ENCODE measurements at places on chromosomes 7 and 10.
A peak's percentile ranks its signal among the peaks of the same experiment; 100 is the strongest.

- H3K27ac ChIP-seq: no peak overlapping the region
- H3K36me3 ChIP-seq: no peaks in the 10 kb centered on the region
- H3K4me1 ChIP-seq: peaks cover 78% of the 10 kb centered on the region
- H3K27me3 ChIP-seq: no peaks in the 10 kb centered on the region
Measured at GRCh38 chr7:99112097-99112496, 31.8 kb downstream of the SMURF1 start.

DNA sequence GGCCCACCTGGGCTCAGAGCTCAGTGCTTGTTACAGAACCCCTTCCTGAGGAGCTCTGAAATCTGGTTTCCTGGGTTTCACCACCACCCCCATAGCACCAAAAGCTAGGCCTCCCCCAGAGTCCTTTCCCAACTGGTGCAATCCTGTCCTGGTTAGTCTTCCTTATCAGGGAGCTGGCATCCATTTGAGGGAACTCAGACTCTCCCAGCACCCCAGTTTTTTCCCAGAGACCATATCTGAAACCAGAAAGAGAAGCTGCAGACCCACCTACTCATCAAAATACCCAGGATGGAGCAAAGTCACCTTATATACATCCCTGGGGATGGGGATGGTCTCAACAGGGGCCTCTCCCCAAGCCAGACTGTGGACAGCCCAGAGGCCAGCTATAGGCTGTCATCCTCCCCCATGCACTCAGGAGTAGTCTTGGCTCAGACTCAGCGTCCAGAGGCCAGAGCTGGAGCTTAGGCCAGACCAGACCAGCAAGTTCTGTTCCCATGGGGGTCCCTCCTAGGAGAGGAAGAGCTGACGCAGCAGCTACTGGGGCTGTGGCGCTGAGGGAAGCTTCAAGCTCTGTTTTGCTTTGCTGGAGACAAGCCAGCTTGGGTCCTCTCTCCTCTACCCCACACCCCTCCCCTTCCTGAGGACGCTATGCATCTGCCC is 3.0 kb downstream of the TBATA start:
- no peaks in the 10 kb centered on the region for H3K36me3 ChIP-seq
- H3K27ac ChIP-seq: no peak overlapping the region
- H3K4me1 ChIP-seq: peaks cover 42% of the 10 kb centered on the region
- peak; percentile 54 for DNase-seq
- no peaks in the 10 kb centered on the region for H3K27me3 ChIP-seq

DNA sequence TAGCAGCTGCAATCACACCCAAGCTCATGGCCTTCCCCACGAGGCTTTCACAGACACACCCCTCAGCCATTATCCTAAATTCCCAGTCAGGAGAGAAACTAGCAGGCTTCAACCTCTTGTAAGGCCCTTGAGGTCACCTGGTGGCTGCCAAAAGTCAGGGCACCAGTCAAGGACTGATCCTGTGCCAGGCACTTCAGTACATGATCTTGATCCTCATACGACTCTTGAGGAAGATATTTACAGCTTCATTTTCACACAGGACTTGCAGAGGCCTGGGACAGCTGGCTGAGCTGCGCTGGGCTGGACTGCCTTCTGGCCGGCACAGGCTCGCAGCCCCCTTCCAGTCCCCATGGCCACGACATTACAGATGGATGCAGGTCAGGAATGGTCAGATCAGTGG is 8.8 kb downstream of the PDAP1 start:
- H3K27me3 ChIP-seq: no peaks in the 10 kb centered on the region
- peak overlapping the region; percentile 66 for H3K27ac ChIP-seq
- no peak for DNase-seq
- H3K36me3 ChIP-seq: peaks cover 22% of the 10 kb centered on the region
- peaks cover 30% of the 10 kb centered on the region for H3K4me1 ChIP-seq

GRCh38 chr7:33973231-33974015 is 68.1 kb downstream of the BMPER start:
- no peaks in the 10 kb centered on the region for H3K27me3 ChIP-seq
- no peaks in the 10 kb centered on the region for H3K4me1 ChIP-seq
- DNase-seq: no peak
- H3K4me3 ChIP-seq: no peak overlapping the region
- no peak overlapping the region for H3K27ac ChIP-seq

GRCh38 chr7:28853834-28854749 is 104.0 kb downstream of the TRIL start:
- H3K27ac ChIP-seq: no peak overlapping the region
- peaks cover 6% of the 10 kb centered on the region for H3K4me1 ChIP-seq
- peak overlapping the region; percentile 66 for H3K4me3 ChIP-seq

- H3K27ac ChIP-seq: no peak overlapping the region
- no peaks in the 10 kb centered on the region for H3K27me3 ChIP-seq
- H3K4me3 ChIP-seq: no peak overlapping the region
- DNase-seq: no peak
- H3K4me1 ChIP-seq: peaks cover 59% of the 10 kb centered on the region
Measured at GRCh38 chr7:134651991-134652390, 5.3 kb downstream of the BPGM start.

DNA sequence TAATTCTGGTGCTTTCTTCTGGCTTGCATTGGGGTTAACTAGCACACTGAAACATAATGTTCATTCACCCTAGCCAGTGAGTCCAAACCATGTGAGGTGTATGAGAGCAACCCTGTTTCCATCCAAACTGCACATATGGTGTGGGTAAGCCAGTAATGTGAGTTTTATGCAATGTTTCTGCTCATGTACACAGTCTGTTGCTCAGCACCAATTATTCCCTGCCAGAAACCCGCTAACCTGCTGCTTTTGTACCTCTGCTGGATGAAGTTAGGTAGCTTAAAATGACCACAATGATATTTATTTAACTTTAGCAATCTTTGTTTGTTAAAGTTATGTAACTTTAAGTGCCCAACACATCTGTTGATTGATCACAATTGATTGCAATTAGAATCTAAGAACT is 93.7 kb upstream of the RPA3 start:
- no peaks in the 10 kb centered on the region for H3K36me3 ChIP-seq
- H3K4me3 ChIP-seq: no peak overlapping the region
- no peak overlapping the region for H3K27ac ChIP-seq
- peaks cover 25% of the 10 kb centered on the region for H3K4me1 ChIP-seq

DNA sequence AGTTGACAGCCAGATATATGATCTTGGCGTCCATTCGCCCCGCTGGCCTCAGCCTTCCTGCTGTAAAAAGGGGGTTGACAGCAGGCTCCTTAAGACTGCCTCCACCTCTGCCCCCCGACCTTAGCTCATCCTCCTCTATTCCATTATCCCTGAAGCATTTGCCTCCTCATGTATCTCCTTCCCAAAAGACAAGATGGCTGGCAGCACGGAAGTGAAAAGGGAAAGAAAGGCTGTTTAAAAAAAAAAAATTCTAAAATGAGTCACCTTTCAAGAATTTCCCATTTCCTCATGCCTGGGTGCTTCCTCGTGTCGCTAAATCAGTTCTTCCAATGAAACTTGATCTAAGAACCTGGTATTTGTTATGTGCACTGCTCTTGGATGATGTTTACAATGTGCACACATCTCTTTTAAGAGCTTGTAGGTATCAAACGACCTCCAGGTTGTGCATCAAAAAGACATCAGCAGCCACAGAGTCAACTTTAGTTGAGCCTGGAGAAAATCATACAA is 1.7 kb downstream of the SCRN1 start:
- H3K36me3 ChIP-seq: no peaks in the 10 kb centered on the region
- peak overlapping the region; percentile 87 for H3K4me3 ChIP-seq
- H3K4me1 ChIP-seq: peaks cover 27% of the 10 kb centered on the region
- H3K27me3 ChIP-seq: peaks cover 28% of the 10 kb centered on the region

DNA sequence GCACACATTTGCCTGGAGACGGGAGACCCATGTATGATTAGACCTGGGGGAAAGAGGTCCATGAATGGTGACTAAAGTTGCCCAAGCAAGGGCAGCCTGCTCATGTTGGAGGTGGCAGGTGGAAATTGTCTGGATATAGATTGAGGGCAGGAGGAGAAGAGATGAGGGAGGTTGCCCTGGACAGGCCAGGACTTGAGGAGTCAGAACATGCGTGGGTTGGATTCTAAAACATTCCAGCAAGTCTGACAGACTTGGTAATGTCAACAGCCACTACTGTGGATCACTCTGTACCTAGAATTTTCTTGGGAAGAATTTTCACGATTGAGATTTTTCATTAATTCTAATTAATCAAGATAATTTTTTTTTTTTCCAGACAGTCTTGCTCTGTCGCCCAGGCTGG is 19.1 kb upstream of the SVOPL start:
- H3K4me1 ChIP-seq: peaks cover 8% of the 10 kb centered on the region
- DNase-seq: no peak
- peaks cover 16% of the 10 kb centered on the region for H3K27me3 ChIP-seq
- no peak overlapping the region for H3K4me3 ChIP-seq

DNA sequence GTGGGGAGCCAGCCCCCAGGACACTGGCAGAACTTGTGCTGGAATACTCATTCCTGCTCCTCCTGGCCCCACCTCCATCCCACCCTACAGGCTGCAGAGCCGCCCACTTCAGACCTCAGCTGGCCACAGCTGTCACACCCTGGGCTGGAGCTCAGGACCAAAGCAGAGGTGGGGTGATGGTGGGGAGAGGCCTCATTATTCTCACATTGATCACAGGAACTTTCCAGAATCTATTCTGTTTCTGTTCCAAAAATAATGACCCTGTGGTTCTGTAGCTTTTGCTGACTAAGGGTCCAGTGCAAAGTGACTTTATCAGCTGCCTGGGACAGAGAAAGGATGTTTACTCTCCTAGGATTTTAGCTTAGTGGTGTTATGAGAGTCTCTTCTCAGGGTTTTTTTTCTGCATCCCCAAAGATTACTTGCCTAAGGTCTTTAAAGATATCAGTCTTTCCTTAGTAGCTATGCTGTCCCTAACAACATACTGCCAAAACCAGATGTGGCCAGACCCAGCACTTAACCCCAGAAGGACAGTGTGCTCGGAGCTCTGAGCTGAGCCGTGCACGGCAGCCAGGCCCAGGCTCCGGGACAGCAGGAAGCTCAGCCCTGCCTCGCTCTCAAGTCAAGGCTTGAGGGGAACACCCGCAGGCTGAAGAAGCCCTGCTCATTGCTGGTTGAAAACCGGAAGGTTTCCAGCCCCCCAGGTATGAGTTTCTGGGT is 223.3 kb downstream of the MLLT10 start:
- DNase-seq: no peak
- no peak overlapping the region for H3K27ac ChIP-seq
- H3K4me3 ChIP-seq: no peak overlapping the region
- no peaks in the 10 kb centered on the region for H3K27me3 ChIP-seq
- H3K4me1 ChIP-seq: no peaks in the 10 kb centered on the region

- no peak overlapping the region for H3K27ac ChIP-seq
- DNase-seq: no peak
- H3K36me3 ChIP-seq: no peaks in the 10 kb centered on the region
- peaks cover 23% of the 10 kb centered on the region for H3K27me3 ChIP-seq
- H3K4me3 ChIP-seq: no peak overlapping the region
Measured at GRCh38 chr7:141451232-141451631, 100.0 kb upstream of the AGK start.

DNA sequence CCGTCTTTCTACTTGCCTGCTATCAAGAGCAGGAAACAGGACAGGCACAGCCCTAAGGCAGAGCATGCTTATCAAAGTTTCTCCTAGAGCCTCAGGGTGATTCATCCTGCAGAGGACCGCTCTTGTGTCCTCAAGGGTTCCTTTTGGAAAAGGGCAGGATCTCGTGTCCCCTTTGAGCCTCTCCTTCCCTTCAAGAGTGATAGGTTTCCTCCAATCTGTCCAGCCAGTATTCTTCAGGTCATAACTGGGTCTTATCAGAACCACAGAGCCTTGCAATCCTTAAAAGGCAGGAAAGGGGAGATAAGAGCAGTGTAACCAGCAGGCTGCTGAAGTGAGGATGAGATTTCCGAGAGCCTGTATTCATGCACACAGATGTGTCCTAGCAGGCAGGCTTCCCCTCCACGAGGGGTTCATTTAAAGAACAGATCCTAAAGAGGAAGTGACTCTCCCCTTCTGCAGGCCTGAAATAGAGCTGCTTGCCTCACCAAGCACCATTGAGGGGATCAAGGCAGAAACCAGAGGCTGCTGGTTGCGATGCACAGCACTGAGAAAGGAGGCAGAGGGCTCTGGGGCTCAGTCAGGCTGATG is 90.5 kb upstream of the SVIL start:
- no peaks in the 10 kb centered on the region for H3K36me3 ChIP-seq
- DNase-seq: no peak
- H3K27me3 ChIP-seq: no peaks in the 10 kb centered on the region
- no peak overlapping the region for H3K4me3 ChIP-seq
- H3K4me1 ChIP-seq: peaks cover 24% of the 10 kb centered on the region

DNA sequence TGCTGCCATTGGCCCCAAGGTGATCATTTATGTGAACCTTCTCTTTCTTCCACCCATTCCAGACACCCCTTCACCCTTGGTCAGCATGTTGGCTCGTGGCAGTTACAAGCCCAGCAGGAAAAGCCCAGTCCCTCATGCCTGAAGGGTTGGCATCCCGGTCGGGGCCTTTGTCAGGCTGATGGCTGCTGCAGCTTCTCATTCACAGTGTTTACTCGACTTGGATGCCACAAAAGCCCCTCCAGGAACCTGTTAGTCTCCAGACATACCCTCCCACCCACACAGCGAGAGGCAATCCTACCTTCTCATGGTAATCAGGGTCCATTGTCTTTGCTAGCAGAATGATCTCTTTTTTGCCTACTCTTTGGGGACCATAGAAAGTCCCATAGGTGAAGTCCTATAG is 200.8 kb upstream of the PFKP start:
- H3K27ac ChIP-seq: no peak overlapping the region
- no peak overlapping the region for H3K4me3 ChIP-seq
- no peaks in the 10 kb centered on the region for H3K36me3 ChIP-seq
- peaks cover 27% of the 10 kb centered on the region for H3K27me3 ChIP-seq
- DNase-seq: no peak
- H3K4me1 ChIP-seq: no peaks in the 10 kb centered on the region

- peaks cover 4% of the 10 kb centered on the region for H3K36me3 ChIP-seq
- H3K27ac ChIP-seq: no peak overlapping the region
- peaks cover 8% of the 10 kb centered on the region for H3K4me1 ChIP-seq
- peaks cover 37% of the 10 kb centered on the region for H3K27me3 ChIP-seq
- peak overlapping the region; percentile 78 for H3K4me3 ChIP-seq
Measured at GRCh38 chr7:70595755-70596597, 536.0 kb upstream of the GALNT17 start.

GRCh38 chr7:43385856-43386255 is 197.1 kb upstream of the STK17A start:
- H3K4me3 ChIP-seq: no peak overlapping the region
- H3K36me3 ChIP-seq: no peaks in the 10 kb centered on the region
- H3K27ac ChIP-seq: no peak overlapping the region

GRCh38 chr10:58764087-58764747 is 251.5 kb downstream of the BICC1 start:
- no peaks in the 10 kb centered on the region for H3K4me1 ChIP-seq
- no peaks in the 10 kb centered on the region for H3K27me3 ChIP-seq
- H3K4me3 ChIP-seq: no peak overlapping the region
- peaks cover 4% of the 10 kb centered on the region for H3K36me3 ChIP-seq
- DNase-seq: no peak

GRCh38 chr10:19290770-19291169 is 242.2 kb downstream of the MALRD1 start:
- no peak for DNase-seq
- H3K36me3 ChIP-seq: no peaks in the 10 kb centered on the region
- no peaks in the 10 kb centered on the region for H3K4me1 ChIP-seq

DNA sequence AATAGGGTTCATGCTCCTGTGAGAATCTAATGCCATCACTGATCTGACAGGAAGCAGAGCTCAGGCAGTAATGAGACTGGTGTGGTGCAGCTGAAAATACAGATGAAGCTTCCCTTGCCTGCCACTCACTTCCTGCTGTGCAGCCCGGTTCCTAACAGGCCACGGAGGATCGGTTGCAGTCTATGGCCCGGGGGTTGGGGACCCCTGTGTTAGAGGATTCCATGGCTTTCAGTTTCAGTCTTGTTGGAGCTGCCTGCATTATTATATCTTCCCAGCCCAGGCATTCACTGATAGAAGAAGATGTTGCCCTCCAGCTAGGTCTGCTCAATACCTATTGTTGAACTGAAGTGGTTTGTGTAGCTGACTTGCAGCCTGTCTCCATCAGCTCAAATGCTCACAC is 1298.8 kb downstream of the TYW1 start:
- no peak overlapping the region for H3K4me3 ChIP-seq
- no peak for DNase-seq
- no peaks in the 10 kb centered on the region for H3K4me1 ChIP-seq
- H3K27ac ChIP-seq: no peak overlapping the region
- H3K27me3 ChIP-seq: no peaks in the 10 kb centered on the region
- H3K36me3 ChIP-seq: peaks cover 6% of the 10 kb centered on the region

All from natural killer cell treated with Interleukin-12 subunit alpha and Interleukin-12 subunit beta and Interleukin-15 and Interleukin-18, amount 100 ng/mL, for 72 hours (primary cell).